Stimulated activated CD4-positive, alpha-beta T cell treated with anti-CD3 and anti-CD28 coated beads, Interleukin-15, amount 100 ng/mL, for 24 hours (primary cell): ENCODE measurements at places on chromosomes 5 and 9.
A peak's percentile ranks its signal among the peaks of the same experiment; 100 is the strongest.

DNA sequence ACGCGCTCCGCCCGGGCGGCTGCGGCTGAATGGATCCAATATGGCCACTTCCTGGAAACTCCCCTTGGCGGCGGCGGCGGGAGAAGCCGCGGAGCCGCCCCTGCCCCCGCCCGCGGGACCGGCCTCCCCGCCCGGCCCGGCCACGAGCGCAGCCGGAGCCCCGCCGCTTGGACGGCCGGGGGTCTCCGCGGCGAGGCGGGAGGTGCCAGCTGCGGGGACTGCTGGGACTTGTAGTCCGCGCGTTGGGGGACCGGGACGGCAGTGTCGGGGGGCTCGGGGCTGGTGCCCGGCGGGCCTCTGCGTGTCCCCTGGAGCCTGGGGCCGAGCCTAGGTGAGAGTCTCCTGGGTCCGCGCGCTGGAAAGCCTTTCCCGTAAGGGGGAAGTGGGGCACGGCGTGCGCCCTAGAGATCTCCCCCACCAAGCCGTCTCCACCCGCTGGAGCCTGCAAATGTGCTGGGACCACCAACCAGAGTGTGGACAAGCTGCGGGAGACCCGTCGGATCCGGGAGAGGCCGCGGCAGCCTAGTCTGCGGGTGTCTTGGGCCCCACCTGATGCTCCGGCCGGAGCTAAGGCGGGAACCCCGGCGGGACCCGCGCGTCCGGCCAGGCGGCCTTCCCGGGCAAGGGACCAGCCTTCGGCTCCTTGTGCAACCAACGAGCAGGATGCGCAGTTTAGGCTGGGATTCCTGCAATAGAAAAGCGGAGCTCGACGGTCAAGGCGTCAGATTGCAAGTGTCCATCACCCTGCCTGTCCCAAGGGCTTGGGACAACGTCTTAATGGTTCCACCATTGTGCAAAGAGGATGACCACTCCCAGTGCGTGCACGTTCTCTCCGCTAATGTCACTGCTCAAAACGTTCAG lies at the start of gene SEPTIN8:
Gene SEPTIN8, minus strand, starts transcription at position 31 of the 861 bp plus-strand sequence. CDS start 102 bp downstream, outside the sequence.
- peak; percentile 58 for DNase-seq

DNA sequence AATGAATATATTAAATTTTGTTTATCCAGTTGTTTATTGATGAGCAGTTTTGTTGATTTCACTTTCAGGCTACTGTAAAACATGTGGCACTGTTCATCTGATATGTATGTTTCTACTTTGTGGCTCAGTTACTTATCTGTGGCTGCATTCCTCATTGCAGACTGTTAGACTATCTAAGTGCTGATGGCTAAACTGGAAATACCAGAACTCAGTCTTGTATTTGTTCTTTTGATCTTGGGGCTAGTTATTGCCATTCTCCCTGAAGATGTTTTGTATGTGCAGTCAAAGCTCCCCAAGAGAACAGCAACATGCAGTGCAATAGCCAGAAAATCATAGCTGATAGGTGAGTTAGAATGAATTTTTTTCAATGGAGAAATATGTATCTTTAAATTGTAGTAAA lies 162.2 kb downstream of the GADD45G start:
- no peak for DNase-seq

DNA sequence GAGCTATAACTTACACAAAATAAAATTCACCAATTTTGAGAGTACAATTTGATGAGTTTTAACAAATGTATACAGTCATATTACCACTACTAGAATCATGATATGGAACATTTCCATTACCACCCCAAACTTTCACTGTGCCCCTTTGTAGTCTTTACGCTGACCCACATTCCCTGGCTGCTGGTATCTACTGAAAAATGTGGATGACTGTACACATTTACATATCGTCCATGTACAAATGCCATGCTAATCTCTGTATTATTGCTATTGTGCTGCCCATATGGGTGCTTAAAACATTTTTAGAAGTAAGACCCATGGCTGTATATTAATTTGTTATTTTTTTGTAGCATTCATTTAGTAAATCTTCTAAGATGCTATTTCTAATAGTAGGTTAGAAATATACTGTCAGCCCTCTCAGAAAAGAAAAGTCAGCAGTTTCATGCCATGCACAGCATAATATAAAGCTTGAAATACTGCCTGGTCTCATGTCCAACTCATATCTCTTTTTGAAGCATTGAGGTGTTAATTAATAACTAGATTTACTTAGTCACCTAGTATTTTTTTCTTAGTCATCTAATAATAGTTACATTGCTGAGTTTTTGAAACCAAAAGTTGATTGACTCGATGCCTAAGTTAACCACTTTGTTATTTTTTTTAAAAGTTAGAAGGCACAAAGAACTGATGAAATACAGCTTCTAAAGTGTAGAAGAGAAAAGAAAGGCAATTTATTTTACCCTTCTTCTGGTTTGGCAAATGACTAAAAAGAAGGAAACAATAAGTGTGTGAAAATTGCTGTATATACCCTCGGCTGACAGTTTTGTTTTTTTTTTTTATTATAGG lies 188.3 kb upstream of the MEF2C start:
- no peak for DNase-seq

GRCh38 chr5:14062178-14062577 lies 81.0 kb upstream of the TRIO start:
- no peak for DNase-seq

DNA sequence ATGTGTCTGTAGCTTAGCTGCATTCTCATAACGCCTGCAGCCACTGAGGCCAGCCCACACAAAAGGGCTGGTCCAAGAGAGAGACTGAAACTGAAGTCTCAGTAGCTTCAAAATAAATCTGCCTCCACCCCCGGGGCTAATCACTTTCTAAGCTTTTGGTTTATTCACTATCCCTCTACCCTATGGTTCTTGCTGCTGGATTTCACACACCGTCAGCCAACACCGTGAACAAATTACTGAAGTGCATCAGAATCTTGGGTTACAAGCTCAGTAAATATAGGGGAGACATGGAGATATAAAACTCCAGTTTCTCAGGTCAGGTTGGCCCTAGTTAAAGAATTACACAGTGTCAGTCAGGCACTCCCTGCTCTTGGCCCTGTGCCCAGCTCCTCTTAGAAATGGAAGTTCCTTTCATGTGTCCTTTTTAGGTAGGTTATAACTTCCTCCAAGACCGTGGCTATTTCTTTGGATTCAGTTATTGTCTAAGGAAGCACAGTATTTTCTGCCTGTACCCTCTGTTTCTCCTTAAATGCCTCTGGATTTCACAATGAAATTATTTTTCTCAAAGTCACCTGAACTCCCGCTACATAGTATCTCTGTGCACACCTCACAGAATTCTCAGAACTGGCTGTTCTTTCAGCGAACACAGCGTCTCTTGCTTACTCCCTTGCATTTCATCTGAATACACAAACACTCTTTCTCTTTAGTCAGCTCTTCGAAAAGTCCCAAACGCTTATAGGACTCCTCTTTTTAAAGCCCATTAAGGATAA lies 112.5 kb downstream of the FAM174A start:
- peak; percentile 7 for DNase-seq

- DNase-seq: no peak
These were observed 11.4 kb downstream of the GRHPR start for GRCh38 chr9:37433867-37434371.

DNA sequence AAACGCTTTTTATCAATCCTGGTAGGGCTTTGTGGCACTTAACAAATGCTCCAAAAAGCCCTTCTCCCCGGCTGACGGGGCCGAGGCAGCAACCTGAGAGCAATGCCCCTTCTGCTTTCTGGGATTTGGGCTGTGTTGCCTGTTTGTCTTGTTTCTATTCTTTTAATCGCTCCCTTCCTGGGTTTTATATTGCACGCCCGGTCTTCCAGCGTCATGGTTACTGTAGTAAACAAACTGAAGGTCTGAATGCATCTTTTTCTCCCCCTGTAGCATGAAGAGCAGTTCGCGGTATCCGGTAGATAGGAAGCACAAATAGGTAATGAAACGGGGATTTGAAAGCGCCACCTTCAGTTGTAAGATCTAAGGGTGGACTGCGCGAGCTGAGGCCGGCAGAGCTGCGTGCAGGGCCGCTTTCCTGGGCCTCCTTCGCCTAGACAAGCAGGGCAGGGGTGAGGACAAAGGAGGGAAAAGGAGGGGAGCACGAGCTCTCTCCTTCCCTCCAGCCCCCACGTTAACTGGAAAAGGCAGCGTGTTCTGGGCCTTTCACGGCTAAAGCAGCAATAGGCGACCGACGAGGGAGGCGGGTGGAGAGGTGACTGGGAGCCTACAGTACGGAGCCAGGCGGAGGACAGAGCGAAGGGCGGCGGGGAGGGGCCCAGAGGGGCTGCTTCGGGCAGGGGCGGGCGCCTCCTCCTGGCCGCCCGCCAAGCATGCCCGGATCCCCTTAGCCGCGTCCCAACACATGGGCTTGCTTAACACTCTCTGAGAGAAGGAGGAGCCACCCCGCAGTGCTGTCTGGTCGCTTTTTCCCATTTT lies 49.3 kb upstream of the ZNF366 start:
- DNase-seq: peak; percentile 67

DNA sequence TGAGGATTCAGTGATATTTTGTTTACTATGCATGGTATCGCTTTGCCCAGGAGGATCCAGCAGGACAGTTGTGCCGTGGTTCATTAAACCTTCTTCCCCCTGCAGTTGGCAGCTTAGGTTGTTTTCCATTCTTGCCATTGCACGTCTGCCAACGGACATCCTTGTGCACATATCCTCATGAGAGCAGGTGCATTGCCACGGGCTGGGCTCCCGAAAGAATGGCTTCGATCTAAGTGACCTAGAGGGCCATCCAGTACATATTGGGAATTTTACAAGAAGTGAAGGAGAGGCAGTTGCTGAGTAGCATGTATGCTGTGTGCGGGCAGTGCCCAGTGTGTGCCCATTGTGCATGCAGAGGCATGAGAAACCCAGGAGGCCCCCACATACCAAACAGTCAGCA lies 22.1 kb downstream of the HRH2 start:
- DNase-seq: no peak

DNA sequence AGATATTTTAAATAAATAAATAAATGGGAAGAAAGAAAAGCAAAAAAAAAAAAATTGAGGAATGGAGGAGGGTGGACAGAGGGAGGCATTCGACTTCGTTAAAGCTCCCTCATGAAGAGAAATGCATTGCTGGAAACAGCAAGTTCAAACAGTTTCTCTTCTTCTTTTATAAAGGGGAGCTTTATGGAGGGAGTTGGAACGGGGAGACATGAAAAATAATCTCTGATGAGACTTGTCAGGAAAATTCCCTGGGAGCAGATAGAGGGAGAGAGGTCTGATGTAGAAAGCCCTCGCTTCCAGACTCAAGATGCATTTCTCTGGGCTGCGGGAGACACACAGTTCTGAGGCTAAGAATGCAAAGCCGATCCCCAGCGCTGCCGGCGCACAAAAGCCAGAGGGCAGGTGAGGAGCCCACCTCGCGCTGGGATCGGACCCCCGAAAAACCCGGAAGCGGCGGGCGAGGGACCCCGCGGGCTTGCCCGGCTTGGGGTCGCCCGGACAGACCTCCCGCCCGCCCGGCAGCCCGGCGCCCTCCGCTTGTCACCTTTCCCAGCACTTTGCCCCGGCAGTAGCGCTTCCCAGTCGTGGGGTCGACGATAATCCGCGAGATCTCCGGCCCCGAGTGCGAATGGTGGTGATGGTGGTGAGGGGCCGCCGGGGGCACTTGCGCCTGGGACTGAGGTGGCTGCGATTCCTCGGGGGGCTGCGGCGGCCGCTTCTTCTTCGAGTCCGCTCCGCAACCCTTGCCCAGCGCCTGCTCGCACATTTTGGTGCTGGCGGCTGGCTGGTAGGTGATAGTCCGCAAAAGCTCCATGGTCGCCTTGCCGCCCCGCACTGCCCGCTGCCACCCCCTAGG lies 512 bp downstream of the PLK2 start:
- no peak for DNase-seq

DNA sequence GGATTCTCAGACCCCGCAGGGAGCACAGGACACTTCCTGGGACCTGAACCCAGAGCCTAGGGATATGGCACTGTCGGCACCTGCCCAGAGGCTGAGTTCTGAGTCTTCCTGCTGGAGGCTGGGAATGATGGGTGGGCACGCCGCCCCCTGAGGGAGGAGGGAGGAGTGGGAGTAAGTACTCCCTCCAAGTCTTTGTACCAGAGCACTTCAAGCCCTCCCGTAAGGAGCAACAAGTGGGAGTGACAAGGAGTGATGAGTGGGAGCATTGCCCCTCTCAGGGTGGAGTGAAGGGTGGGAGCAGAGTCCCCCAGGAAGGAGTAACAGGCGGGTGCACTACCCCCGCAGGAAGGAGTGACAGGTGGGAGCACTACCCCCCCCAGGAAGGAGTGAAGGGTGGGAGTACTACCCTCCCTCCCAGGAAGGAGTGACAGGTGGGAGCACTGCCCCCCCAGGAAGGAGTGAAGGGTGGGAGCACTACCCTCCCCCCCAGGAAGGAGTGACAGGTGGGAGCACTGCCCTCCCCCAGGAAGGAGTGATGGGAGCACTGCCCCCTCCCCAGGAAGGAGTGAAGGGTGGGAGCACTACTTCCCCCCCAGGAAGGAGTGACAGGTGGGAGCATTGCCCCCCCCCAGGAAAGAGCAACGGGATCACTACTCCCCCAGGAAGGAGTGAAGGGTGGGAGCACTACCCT lies 100.1 kb downstream of the CACNA1B start:
- no peak for DNase-seq

DNA sequence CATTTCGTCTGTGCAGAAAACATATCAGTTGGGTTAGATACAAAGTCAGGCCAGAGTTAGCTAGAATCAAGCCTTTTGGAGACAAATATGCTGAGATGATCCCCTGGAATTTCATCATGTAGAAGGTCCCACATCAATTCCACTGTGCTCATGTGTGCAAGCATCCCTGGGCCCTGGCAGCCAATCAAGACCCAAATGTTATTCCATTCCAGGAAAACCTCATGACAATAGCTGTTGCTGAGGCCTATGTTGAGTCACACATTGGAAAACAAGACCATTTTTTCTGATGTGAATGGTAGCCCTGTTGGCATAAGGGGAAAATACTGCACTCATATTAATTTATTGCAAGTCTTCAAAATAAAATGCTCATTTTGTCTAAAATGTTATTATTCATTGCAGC lies 11.5 kb downstream of the SPOCK1 start:
- no peak for DNase-seq

- DNase-seq: no peak
These were observed 158.9 kb downstream of the HINT1 start for GRCh38 chr5:131005963-131006684.

- DNase-seq: no peak
These were observed 38.7 kb downstream of the G3BP1 start for GRCh38 chr5:151810449-151810848.
